ENCODE measurements at places on chromosomes 13 and 19. TPM values are rescaled to one million over a fixed set of nuclear protein-coding genes. Genes with fewer than 3 reads are reported as not detected.
A peak's percentile ranks its signal among the peaks of the same experiment; 100 is the strongest.

Gene TEX101
- not detected for total RNA-seq

Gene ARHGEF1
- total RNA-seq = 64.3 TPM

DNA sequence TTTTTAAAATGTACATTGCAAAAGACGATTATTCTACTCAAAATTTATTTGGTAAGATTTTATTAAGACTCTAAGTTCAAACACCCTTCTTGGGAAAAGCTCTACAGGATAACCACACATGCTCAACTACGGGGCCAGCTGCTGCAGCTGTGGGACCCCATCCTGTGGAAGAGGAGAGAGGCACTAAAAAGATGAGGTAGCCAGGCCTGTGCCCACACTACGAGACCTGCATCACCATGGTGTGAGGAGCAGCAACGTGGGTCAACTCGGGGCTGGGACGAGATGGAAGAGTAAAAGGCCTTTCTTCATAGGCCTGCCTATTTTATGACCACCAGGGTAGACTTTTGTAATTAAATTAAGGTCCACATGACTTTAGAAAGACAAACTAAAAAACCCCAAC is 4.6 kb upstream of the CCNP start:
- DNase-seq = no peak

- no peak for DNase-seq
These were observed 20.2 kb upstream of the F2RL3 start for GRCh38 chr19:16868423-16869130.

Gene CGB2
- not detected for total RNA-seq

GRCh38 chr19:18735324-18735723 is 51.8 kb downstream of the CRTC1 start:
- DNase-seq = no peak

- no peak for DNase-seq
These were observed 137.5 kb downstream of the KCNRG start for GRCh38 chr13:50152655-50153309.

DNA sequence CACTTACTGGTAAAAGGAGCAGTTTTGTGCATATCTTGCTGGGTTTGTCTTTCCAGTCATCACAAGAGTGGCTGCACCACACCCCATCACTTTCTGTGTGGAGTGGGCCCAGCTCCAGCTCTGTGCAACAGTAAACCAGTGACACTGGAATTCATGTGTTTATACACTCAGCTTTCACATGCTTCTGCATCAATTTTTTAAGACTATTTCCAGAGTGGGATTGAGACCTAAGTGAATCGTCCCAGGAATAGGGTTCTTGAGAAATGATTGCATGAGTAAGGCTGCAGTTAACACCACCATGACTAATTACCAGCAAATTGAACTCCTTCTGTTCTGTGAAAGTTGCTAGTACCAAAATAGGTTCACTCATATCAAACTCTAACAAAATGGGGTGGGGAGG is 5.3 kb upstream of the CFAP97D2 start:
- no peak for DNase-seq

- no peak for DNase-seq
These were observed 5.7 kb downstream of the ZNF566 start for GRCh38 chr19:36483653-36484052.

- DNase-seq = no peak
These were observed 244.8 kb downstream of the NHLRC3 start for GRCh38 chr13:39283072-39283471.

- no peak for DNase-seq
These were observed 476 bp downstream of the C2CD4C start for GRCh38 chr19:408441-408901.

Gene PRR36
- total RNA-seq = 2.4 TPM

DNA sequence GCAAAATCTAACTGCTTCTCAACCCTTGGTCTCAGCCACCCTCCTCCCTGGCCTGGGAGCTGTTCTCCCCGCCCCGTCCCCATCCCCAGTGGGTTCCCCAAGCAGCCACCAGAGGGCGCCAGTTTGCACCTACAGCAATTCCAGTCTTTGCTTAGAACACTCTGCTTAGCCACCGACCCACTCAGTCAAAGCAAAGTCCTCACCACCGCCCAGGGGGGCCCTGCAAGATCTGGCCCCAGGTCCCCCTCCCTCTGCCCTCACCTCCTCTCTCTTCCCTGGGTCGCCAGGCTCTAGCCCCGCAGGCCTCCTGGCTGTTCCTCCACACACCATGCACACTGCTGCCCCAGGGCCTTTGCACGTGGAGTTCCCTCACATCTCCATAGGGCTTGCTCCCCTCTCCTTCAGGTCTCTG is 12.4 kb downstream of the TMEM143 start:
- DNase-seq = peak; percentile 67

Gene ERICH6B
- total RNA-seq = not detected

Gene TINCR
- 0.69 TPM for total RNA-seq

Gene BEST2
- total RNA-seq = not detected

Gene CEACAM5
- 2.8 TPM for total RNA-seq

DNA sequence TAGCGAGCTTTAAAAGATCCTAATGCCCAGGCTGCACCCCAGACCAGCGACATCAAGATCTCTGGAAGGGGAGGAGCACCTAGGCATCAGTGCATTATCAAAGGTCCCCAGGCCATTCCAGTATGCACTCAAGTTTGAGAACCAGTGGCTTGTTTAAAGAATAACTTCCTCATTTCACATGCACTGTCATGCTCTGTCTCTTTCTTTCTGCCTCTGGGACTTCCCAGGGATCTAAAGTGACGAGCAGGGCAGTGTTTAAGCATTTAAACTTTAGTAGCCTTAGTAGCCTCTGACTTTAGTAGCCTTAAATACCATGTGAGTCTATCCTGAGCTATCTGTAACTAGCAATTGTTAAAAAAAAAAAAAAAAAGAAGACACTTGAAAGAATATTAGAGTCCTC is 8.9 kb upstream of the FARP1 start:
- no peak for DNase-seq

Gene DNASE2
- 48.0 TPM for total RNA-seq

Gene CAMSAP3
- 16.6 TPM for total RNA-seq

- DNase-seq = no peak
These were observed 54.3 kb downstream of the XPO4 start for GRCh38 chr13:20848203-20848602.

DNA sequence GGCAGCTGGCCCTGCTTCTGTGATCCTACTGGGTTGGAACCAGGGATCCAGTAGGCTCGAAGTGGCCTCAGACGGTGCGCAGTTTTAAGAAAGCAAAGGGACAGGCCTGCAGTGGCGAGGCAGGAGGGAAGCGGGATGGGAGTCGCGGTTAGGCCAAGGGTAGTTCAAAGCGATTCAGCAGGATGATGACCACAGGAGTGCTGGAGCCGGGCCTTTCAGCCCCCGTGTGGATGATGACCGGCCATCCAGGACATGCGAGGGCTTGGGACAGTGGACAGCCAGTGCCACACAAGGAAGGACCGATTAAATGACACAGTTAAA is 854 bp downstream of the RNASEH2B start:
- DNase-seq = peak; percentile 25

DNA sequence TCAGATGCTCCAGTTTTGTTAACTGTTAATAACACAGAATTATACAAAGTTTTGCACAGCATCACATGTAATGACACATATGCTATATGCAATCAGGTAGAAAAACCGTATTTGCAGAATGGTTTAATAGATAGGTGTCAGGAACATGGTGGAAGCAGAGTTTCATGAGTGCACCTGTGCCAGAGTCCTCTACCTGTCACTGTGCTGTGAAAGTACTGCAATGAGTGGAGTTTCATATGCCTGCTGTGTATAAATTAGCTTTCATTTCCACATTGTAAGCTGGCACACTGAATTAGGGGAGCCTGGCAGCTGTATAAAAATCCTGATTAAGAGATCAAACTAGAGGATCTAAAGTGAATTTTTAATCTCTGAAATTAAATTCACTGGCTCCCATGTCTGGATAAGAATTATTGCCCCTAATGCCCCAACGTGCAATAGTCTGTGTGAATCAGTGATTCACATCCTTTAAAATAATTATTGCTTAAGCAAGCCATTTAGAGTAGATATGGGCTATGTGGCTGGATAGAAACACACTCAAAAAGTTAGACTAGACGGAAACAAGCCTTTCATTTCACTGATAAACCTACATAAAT is 8.5 kb upstream of the EEF1AKMT1 start:
- no peak for DNase-seq

DNA sequence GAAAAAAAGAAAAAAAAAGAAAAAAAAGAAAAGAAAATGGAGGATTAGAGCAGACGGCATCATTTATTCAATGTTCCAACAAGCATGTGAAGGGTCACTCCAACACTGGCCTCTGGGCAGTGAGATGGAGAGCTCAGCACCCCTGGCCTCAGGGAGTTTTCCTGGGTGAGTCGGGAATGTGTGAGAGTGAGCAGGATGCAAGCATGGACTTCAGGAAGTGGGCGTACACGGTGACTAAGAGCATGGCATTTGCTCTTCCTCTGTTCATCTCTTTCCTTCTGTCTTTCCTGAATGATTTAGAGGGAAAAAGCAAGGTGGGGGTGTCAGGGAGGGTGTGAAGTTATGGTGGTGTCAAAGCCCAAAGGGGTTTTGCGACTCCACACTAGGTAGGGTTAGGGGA is 682 bp upstream of the CABP5 start:
- no peak for DNase-seq

- no peak for DNase-seq
These were observed 3.3 kb downstream of the KIR3DL3 start for GRCh38 chr19:54727562-54727961.

DNA sequence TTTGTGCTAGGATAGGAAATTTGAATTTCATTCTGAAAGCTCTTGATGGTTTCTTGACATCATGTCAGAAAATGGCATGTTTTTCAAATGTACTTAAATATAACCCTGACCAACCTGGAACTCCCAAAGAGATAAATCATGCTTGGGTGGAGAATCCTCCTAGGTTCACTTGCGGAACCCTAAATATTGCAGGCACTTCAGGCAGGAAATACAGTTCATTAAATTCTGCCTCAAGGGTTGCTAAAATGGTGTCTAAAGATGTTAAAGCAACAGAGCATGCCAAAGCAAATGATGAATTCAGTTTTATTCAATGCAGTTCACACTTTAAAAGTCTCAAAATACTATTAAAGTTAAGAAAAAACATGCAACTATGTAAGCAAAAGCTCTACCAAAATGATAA is 415.9 kb downstream of the SLITRK6 start:
- no peak for DNase-seq

Data from PC-3 (cell line).